ENCODE measurements at places on chromosomes 3 and 15.

- DNase-seq, result no peak
Observed at GRCh38 chr3:115975796-115976195, 352.5 kb downstream of the GAP43 start.

DNA sequence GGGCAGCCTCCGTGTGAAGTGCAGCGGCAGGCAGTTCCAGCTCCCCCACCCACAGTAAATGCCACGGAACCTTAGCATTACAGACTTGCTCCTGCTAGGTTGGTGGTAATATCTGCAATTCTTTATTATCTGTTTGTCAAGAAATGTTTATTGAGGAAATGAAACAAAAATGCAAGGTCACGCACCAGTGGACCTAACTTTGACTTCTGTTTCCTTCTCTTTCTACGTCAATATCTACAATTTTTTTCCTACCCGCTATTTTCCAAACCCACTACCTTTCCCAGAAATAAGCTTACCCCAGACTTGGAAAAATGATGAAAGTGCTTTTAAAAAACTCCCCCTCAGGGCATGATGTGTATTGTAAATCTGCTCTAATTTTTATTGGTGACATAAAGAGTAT lies 18.9 kb downstream of the ILDR1 start:
- no peak for DNase-seq

- no peak for DNase-seq
Observed at GRCh38 chr15:89664441-89665350, 9.4 kb upstream of the KIF7 start.

DNA sequence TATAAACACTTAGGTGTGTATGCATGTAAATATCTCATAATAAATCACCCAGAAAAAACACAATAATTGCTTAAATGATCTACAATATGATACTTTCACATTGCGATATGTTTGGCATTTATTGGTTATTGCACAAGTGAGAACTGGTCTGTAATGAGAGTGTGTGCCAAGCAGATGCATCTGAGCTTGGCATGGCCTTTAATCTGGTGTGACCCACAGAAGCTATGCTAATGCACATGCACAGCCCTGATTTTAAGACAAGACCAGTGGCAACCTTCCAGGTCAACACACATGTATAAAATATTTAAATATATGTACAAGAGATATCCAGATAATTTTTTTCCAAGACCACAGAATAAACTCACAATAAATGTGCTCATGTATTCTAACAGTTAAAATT lies 42.7 kb downstream of the C2CD4A start:
- DNase-seq, result no peak

GRCh38 chr3:23836536-23837230 lies 30.9 kb downstream of the UBE2E1 start:
- DNase-seq, result no peak

DNA sequence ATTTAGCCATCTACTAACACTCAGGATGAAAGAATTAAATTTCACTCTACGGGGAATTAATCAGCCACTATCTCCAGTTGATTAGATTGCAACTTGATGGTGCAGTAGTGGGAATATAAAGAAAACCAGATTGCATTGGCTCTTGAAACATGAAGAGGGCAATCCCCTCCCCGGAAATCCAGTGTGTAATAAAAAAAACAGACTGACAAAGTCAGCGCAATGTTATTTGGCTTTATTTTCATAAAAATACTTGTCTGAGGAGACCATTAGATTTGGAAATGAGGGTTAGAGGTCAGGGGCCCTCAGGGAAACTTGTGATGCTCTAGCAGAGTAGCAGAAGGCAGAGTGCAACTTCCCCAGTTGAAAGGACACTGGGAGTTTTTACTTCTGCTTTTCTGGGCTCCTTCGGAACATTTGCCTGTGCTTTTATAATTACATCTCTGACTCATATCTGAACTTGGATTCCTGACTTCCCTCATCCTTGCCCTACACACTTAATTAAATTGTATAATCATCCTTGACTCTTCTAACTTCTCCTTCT lies 326.8 kb downstream of the TUSC7 start:
- DNase-seq, result no peak

DNA sequence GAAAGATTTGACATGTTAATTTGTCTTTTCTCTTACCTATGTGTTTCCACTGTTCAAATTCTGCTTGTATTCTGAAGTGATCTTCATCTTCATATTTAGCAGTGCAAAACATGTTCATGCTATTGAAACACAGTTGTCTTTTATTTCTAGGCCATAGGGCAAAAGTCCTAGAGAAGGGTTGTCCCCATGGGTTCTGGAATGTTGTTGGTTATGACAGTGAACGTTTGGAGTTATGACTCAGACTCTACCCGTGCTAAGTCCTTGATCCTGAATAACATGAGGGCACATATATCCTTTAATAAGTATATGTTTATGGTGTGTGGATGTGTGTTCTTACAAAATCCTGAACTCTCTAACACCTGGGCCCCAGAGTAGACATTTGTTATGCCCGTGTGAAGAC lies 23.0 kb upstream of the ARPP21 start:
- no peak for DNase-seq

DNA sequence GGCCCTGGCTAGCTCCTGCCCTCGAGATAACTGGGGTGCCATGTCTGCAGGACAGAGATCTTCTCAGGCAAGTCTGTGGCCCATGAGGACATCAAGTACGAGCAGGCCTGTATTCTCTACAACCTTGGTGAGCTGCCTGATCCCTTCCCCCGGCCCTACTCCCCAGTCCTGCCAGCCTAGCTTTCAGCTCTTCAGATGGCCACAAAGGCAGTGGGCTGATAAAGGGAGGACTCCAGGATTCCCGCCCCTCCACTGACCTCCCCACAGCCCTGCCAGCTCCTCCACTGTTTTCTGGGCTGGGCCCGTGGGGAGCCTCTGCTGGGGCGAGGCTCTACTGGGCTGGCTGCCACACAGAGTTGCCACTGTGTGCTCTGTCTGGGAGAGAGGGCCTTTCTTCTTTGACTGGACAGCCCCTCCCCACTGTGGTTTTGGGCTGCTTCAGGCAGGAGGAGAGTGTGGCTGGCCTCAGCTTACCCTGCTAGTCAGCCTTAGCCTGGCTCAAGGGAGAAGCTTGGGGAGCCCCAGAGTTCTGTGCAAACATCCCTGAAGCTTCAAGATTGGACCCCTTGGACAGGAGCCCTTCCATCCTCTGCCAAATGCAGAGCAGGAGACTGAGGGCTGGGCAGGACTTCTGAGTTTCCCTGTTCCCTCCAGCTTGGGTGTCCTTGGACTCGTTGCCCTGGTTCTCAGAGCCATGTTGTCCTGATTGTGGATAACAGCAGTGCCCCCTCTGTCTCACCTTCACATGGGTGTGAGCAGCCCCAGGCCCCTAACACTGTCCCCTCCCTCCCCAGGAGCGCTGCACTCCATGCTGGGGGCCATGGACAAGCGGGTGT lies 24.4 kb downstream of the PTPN23 start:
- no peak for DNase-seq

DNA sequence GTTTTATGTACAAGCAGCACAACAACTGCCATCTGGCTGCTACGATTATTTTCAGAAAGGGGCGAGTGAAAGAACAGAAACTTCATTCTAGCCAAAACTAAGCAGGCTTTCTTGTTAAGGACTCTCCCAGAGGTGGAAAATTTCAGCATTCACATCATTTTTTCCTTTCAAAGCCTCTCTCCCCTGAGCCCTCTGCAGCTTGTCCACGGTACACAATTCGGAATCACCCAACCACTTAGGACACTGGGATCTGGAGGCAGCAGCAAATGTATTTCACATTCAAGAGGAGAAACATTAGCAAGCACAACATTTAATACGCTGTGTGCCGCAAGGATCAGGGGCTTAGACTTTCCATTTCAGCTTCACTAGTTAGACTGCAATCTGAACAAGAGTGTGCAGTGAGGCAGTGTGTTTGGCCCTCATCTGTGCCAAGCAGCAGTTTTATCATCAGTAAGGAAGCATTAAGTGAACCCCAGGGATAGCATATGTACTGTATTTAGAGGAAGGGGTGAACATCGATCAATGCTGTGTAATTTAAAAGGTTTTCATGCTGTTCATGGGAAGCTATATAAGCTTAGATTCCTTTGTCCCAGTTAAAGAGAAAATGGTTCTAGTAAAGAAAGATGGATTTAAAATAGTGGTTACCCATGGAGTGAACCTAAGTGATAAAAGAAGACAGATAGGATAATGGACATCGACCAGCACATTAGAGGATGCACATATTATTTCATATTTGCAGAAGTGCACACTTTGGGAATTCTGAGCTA lies 504.9 kb downstream of the TBL1XR1 start:
- no peak for DNase-seq

DNA sequence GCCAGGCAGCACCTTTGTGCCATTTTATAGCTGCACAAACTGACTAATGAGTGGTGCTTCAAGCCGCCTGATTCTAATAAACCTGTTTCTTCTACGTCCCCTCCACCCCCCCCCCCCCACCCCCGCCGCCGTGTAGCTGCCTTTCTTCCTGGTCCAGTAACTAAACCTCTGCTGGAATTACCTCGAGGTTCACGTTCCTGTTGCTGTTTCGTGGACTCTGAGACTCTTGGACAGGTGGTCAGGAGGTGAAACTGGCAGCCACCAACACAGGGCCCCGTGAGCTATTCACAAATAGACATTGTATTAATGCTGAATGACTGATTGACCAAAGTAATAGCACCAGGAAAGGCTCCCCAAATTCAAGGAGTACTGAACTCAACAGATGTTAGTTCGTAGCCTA lies 73.9 kb downstream of the TRIM69 start:
- DNase-seq, result no peak

- DNase-seq, result no peak
Observed at GRCh38 chr3:141167681-141168080, 63.9 kb upstream of the PXYLP1 start.

GRCh38 chr3:71075494-71075893 lies 508.0 kb downstream of the FOXP1 start:
- DNase-seq, result no peak

GRCh38 chr3:127483005-127483641 lies 107.4 kb downstream of the TPRA1 start:
- DNase-seq, result no peak

GRCh38 chr15:58880320-58880719 lies 53.2 kb downstream of the SLTM start:
- no peak for DNase-seq

DNA sequence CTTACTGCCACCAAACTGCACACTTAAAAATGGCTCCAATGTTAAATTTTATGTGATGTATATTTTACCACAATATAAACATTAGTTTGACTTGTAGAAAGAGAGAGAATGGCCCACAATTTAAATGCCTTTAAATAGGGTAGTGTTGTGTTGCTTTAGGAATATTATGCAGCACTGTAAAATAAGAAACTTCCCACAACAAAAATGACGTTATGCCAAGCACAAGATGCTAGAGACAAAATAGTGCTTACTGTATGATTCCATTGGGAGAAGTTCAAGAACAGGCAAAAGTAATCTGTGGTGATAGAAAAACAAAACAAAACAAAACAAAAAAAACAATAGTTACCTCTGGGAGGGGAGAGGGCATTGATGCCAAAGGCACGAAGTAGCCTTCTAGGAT lies 91.3 kb downstream of the MEGF11 start:
- no peak for DNase-seq

DNA sequence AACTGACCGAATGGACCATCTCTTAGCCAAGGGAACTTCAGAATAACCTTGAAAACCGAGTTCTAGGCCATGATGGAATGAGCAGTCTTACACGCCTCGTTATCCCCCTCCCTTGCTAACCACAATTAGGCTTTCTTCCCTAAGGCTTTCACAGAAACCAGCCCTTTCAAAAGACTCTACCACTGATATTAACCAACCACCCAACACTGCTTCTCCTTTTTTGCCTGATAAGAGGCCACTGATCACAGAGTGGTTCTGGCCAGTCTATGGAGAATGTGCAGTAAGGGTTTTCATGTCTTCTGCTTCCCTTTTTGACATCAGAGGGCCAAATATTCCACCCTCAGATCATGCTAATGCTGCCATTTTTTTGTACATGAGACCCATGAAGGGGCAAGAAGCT lies 59.3 kb downstream of the MCF2L2 start:
- no peak for DNase-seq

DNA sequence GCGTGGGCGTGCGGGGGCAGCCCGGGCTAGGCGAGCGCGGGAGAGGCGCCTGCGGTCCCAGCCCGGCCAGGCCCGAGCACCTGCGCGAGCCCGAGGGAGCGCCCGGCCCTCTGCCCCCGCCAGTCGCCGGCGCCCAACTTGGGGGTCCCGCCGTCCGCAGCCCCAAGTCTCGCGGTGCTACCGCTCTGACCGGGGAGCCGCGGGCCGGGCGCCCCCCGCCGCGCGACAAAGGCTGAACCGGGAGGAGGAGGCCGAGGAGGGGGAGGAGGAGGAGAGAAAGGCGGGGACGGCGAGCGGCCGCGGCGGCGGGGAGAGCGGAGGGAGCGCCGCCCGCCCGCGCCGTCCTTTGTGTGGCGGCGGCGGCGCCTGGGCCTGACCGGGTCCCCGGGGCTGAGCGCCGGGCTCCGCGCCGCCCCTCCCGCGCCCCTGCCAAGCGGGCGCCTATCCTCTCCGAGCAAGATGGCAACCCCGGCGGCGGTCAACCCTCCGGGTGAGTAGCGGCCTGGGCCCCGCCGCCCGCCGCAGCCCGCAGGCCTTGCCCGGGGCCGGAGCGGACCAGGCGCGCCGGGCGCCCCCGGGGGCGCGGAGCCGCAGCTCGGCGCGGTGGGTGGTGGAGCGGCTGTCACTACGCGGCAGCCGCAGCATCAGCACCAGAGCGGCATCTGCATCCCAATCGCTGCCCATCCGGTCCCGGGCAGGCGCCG lies at the start of gene ARNT2:
ARNT2 (plus strand) TSS at position 326 of the 704 bp plus-strand sequence; CDS start at position 460, 134 bp downstream.
- no peak for DNase-seq

GRCh38 chr3:11558918-11559815 lies 84.5 kb downstream of the VGLL4 start:
- no peak for DNase-seq

DNA sequence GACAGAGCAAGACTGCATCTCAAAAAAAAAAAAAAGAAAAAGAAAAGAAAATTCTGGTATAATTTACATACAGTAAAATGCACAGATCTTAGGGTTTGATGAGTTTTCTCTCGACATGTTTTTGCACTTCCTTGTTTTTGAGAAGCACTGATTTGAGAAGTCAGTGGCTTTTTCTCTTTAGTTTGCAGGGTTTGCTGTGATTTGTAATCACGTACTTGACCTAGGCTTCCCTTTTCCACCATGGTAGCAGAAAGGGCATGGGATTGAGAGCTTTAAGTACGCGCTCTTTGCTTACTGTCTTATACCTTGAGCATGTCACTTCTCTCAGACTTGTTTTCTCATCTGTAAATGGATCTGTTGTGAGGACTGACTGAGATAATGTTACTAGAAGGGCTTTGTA lies 4.1 kb downstream of the VHL start:
- DNase-seq, result no peak

GRCh38 chr3:178845420-178846118 lies 226.0 kb downstream of the ZMAT3 start:
- DNase-seq, result no peak

- DNase-seq, result no peak
Observed at GRCh38 chr3:10007126-10007782, 19.0 kb upstream of the FANCD2 start.

- no peak for DNase-seq
Observed at GRCh38 chr3:150308037-150308319, 100.1 kb upstream of the TSC22D2 start.

DNA sequence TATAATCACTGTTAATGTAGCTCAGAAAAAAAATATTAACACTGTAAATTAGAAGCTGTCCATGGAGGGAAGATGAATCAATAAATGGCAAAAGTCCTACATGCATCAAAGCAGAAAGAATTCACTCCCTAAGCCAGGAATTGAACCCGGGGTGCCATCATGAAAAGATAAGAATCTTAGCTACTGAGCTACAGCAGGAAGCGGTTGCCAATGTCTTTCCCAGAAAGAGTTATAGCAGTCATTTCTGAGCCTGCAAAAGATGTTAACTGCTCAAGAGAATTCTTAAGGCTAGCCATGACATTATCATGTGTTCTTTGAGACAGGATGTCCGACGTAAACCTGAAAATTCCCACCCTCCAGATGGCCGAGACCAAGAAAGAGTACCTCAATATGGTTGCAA lies 47.4 kb upstream of the MKRN3 start:
- no peak for DNase-seq

All from activated CD8-positive, alpha-beta memory T cell treated with anti-CD3 and anti-CD28 coated beads for 1 hour (primary cell).